ENCODE measurements at places on chromosomes 4 and X.
A peak's percentile ranks its signal among the peaks of the same experiment; 100 is the strongest.

- peak; percentile 91 for DNase-seq
These were observed at the start of gene CLIC2 for GRCh38 chrX:155334486-155335336. TSS of gene CLIC2 (minus strand) at chrX:155334614. CDS start at chrX:155334427, 187 bp downstream.

DNA sequence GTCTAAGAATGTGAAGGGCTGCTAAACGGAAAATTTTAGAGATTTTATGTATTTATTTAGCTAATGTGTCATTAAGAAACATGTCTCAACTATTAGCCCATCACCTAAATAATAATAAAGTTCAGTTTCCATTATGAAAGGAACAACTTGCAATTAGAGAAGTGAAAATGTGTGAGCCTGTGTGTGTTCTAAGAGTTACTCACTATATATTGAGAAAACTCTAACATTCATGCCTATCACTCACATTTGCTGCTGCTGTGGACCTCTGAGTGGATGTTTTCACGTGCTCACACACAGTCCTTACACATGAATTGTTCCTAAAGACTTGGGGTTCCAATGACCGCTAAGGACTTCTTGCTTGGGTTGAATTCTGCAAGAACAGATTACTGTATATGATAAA is 364.0 kb downstream of the TMA16 start:
- DNase-seq, result no peak

DNA sequence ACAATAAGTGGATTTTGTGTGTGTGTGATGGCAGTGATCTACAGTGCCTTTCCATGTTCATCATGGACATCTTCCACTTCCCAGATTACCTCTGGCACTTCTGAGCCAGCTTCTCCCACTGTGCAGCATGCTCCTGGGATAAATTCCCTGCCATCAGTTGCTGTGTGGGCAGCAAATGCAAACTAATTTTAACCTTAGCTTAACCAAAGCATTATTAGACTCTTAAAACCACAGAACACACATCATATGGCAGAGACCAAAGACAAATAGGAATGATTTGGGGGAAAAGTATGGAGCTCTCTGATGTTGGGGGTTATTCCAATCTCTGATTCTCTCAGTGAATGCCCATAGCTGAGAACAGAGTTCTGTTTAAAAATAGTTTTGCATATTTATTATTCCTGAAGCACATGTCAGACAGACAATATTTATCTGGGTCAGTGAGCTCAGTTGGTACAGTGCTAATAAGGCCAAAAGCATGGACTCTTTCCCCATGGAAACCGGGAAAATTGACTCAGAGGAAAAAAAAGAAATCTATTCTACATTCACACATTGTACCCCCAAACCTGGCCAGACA is 567.4 kb downstream of the IQCM start:
- DNase-seq, result no peak

GRCh38 chrX:49995107-49995731 is 72.8 kb downstream of the CLCN5 start:
- peak; percentile 20 for DNase-seq

DNA sequence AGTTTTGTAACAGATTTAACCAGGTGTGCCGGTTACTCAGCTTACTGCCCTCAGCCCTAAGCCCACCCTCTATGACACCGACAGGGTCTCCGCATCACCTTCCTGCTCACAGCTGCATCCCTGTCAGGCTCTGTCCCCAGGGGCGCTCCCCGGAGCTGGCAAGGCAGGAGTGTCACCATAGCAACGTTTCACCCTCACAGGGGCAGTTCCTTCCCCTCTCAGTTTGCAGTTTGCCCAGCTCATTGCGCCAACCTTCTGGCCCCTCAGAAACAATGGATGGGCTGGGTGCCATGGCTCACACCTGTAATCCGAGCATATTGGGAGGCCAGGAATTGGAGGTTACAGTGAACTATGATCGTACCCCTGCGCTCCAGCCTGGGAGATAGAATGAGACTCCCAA is 42.6 kb downstream of the RGS12 start:
- no peak for DNase-seq

GRCh38 chr4:48954314-48954713 is 31.8 kb upstream of the CWH43 start:
- DNase-seq, result no peak

- DNase-seq, result no peak
These were observed 38.4 kb upstream of the CLNK start for GRCh38 chr4:10722957-10723356.

GRCh38 chrX:21781525-21781924 is 23.6 kb upstream of the SMPX start:
- DNase-seq, result peak; percentile 1

- no peak for DNase-seq
These were observed 3.9 kb downstream of the AIMP1 start for GRCh38 chr4:106320235-106320634.

DNA sequence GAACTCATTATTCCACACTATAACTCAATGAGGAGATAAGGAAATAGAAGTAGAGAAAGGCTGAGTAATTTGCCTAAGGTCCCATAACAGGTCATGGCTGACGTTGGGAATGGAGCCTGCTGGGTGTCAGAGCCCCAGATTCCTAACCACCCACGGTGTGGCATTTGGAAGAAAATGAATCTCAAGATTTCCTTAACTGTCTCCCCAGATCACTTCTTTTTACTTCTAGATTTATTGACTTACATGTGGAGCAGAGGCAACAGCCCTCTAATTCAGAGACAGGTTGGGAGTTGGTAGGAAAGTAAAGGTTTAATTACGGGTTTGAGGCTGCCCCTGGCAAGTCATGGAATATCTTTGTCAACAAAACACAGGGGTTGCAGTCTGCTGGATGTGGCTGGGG is 134.0 kb downstream of the ARHGAP10 start:
- no peak for DNase-seq

GRCh38 chr4:163344147-163345125 is 744 bp downstream of the NPY5R start:
- no peak for DNase-seq

- DNase-seq, result no peak
These were observed 142.3 kb downstream of the PAPSS1 start for GRCh38 chr4:107577743-107578142.

DNA sequence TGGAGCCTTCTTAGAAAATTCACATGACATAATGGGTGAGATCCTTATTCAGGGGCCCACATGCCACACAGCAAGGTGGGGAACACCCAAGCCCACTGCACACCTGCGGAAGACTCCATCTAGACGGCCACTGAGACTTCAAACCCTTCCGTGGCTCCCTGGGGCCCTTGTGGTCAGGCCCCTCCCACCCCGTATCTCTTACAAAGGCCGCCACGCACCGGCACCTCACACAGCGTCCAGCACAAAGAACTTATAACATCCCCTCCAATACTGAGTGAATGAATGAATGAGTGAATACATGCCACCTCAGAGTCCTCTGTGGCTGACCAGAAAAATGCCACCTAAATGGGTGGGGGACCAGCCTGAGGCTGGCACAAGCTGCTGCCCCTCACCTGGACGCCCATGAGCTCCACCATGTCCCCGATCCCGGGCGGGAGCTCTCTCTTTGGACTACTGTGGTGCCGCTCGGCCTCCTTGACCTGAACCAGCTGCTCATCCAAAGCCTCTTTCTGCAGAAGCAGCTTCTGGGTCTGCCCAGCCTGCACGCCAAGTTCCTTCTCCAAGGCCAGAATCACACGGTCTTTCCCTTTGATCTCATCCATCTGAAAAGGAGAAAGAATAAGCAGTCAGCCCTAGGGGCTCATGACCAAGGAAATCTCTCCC is 66.9 kb upstream of the C4orf50 start:
- DNase-seq, result no peak

DNA sequence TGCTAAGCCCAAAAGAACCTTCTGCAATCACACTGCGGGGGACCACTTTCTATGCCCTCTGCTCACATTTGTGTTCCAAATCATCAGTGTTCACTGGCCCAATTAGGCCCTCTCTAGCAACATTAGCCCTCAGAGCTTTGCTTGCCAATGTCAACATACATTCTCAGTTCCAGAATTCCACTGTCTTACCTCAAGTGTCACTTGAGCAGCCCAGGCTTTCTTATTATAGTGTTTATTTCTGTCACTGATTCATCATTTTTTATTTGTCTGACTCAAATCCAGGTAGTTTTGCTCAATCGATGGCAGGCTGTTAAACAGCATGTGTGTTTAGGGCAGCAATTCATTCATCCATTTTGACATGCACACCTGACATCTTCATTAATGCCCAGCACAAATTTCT is 291.2 kb downstream of the TEX13A start:
- no peak for DNase-seq

- DNase-seq, result no peak
These were observed 161.9 kb downstream of the PHF8 start for GRCh38 chrX:53882331-53882730.

DNA sequence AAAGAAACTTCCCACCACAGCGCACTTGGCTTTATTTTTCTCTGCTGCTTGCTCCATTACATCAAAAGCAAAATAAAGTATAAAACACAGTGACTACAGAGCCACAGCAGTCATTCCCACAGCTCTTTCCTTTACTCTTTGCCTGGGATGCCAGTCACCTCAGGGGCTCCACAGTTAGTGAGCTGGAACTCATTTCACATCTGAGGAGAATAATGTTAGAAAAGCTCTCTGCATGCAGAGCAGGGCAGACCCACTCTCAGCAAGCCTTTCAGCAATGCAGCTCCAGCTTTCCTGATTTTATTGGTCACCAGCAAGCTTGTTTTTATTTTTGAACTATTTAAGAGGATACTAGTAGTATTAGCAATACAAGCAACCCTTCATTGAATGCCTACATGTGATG is 13.8 kb downstream of the GRXCR1 start:
- no peak for DNase-seq

DNA sequence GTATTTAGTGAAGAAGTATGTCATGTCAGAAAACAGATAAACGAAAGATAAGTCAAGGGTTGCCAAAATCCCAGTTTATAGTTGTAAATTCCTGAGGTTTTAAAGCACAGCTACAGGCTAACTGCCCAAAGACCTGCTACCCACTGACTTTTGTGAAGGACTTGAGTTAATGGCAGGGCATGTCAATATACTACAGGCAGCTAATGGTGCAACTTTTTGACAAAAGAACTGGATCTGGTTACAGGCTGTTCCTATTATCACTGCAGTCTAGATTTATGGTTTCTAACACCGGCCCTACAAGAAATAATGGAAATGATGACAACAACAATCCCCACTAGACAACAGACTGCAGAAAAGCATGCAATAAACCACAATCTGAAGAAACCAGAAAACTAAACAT is 6.4 kb downstream of the SCML2 start:
- no peak for DNase-seq

DNA sequence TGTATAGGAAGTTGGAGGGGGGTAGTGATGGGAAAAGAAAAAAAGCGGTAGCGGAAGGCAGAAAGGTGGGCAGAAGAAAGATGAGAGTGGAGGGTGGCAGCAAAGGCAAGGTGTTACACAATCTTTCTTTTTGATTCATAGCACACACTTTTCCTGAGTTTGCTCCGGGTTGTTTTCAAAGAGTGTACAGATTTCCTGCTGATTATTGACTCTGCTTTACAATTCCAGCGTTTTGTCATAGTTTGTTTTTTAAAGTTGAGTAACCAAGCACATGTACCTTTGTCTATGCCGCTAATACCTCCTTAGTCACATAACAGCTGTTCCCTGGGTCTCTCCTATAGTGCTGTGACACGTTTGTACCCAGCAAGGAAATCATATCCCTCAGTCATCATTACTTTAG is 50.3 kb downstream of the AGA start:
- DNase-seq, result no peak

- peak; percentile 70 for DNase-seq
These were observed 707 bp upstream of the UNC5C start for GRCh38 chr4:95549246-95550114.

DNA sequence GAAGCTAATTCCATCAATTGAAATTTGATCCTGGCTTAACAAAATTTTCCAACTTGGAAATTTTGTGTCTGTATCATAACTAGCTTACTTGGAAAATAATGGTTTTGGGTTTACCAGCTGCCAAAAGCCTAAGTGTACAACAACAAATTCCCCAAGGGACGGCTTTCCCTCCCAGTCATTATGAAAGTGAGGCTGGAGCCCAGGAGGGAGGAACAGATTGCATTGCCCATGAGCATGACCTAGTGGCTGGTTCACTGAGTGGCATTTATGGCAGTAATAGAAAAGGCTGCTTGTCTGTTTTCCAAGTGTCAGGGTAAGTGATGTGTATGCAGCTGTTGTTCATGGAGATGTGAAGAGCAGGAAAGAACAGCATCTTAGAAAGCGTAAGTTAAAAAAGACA is 70.8 kb upstream of the HHIP start:
- no peak for DNase-seq

- DNase-seq, result no peak
These were observed 332.9 kb upstream of the CPEB2 start for GRCh38 chr4:14669371-14669770.

- peak; percentile 91 for DNase-seq
These were observed 3.4 kb upstream of the AVPR2 start for GRCh38 chrX:153900831-153901752.

DNA sequence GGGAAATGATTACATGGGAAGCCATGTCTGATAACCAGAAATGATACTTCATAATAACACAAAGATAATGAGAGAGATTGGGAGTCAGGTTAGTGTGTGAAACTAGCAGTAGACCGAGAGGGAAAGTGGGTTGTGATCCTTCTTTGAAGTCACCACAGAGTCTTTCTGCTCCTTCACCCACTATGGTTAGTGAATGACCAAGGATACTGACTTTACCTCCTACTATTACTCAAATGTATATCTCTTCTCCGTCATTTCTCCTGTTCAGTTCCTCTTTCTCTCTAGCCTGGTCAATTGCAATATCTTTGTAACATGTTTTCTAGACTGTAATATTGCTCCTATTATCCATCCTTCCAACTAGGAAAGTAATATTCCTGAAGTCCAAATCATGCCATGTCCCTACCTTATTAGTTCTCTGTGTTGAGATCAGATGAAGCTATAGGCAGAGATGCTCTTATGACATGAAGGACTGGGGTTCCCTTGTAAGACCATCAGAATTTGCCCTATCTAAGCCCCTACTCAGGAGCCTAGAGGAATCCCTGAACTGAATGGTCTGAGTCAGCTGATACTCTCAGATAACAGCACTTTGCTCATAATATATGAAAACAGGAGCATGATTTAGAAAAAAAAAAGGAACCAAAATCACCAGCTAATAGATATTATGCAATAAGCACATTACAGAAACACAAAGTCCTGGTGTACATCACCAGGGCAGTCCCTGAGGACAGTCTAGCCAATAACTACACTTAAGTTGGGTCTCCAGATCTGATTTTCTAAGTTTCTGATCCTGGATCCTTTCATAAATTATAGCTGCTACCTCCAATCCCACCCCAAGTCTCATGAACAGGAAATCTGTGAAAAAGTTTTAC is 81.2 kb downstream of the SHROOM3 start:
- DNase-seq, result peak; percentile 40

DNA sequence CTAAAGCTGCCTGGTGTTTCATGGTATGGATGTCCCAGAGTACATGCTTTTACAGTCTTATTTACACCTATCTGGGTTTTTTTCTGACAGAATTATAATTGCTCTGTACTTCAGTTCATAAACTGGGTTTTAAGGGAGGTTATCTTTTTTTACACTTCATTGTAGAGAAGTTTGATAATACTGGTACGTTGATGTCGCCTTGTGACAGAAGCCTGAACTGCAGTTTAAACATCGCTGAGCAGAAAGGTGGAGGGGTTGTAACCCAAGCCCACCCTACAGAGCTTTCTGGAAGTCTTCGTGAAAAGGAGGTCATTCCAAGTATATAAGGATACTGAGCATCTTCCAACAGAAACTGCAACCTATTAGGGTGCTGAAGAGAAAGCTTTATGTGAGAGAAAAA is 46.4 kb downstream of the BEX1 start:
- no peak for DNase-seq

GRCh38 chr4:6471307-6472007 is 957 bp downstream of the PPP2R2C start:
- no peak for DNase-seq

- DNase-seq, result peak; percentile 12
These were observed 220.7 kb downstream of the HS6ST2 start for GRCh38 chrX:132737743-132738142.
